ENCODE measurements at places on chromosomes 7 and 10.

- DNase-seq = no peak
These were observed 128.9 kb downstream of the ZNF438 start for GRCh38 chr10:30902621-30903396.

DNA sequence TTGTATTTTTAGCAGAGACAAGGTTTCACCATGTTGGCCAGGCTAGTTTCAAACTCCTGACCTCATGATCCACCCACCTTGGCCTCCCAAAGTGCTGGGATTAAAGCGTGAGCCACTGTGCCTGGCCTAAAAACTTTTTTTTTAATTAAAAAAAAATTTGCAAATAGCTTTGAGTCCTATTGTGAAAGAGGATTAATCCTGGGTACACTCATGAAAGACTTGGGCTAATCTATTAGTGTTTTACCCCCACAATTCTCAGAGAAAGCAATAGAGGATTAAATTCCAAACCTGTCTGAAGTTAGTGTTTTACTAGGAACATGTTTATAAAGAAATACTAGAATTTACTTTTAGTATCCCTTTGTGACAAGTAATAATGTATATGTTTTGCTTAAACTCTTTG, 76.9 kb upstream of the ITGB1 start:
- DNase-seq = no peak

- no peak for DNase-seq
These were observed 190.4 kb upstream of the PLXNA4 start for GRCh38 chr7:132766660-132767059.

DNA sequence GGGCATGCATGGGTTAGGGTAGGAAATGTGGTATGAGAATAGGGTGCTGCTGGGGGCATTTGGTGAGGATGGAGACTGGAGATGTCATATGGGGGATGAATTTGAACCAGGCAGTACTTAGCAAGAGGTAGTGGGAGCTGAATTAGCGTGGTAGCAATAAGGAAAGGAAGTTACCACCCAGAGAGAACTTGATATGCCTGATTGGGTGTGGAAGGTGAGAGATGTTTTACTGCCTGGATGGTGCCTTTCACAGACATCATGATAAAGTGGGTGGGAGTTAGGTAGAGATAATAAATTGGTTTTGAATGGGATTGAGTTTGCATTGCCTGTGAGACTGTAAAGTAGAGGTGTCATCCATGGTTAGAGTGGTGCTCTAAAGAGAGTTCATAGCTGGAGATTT, 46.7 kb downstream of the TRIM24 start:
- DNase-seq = no peak

DNA sequence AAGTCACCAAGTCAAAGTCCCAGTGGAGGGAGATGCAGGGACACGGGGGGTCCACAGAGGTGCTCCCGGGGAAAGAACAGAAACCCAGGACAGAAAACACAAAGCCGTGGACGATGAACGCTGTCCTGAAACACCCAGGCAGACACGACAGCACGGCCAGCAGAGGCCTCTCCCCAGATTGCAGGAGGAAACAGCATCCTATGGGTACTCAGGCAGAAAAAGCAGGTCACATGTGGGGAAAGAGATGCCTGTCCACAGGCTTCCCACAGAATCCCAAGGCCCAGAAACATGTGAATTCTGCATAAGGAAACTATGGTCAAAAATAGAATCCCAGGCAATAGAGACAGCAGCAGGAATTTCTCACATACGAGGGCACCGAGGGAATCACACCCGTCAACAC, 53.6 kb upstream of the ADGRA1 start:
- DNase-seq = no peak

DNA sequence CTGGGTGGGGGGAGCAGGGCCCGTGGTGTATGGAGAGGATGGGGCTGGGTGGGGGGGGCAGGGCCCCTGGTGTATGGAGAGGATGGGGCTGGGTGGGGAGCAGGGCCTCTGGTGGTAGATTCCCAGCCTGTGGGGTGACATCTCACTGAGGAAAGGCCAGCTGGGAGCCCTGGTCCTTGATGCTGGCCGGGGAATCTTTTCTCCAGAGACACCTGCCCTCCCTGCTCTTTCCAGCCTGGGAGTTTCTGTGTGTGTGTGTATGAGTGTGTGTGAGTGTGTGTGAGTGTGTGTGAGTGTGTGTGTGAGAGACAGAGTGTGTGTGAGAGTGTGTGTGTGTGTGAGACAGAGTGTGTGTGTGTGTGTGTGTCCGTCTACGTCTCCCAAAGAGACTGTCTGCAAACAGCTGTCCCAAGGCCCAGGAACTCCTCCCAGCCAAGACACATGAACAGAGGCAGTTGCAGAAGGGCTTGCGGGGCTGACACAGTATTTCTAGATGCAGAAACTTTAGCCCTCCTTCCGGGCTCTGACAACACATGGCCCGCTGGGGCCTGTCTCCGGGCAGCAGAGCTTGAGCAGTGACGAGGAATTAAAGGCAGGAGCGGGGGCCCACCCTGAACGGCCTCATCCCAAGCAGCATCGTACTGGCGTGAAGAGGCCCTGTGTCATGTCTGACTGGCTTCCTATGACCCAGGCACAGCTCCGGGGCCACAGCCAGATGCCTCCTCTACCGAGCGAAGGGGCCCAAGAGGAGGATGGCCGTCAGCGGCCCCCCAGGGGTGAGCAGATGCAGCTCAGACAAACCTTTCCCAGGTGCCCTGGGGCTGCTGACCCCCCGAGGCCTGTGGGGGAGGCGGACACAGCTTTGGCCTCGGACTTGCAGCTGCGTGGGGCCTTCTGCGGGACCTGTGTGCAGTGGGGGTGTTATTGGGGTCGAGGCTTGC, 24.3 kb downstream of the FAM20C start:
- no peak for DNase-seq

DNA sequence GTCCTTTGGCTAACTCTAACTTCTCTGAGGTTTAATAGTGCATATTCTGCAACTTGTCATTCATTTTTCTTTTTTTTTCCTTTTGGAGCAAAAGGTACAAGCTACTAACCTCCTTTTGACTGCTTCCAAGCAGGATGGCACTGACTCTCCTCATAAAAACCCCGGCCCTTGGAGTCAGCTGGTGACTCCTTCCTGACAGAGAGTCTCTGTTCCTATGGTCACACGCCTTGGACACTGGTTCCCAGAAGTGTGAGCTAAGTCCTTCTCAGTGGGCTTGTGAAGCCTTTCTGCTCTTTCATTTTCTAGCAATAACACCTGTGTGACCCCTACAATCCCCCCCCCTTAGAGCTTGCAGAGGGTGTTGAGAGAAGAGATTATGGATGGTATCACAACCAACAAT, 21.7 kb downstream of the DOCK4 start:
- no peak for DNase-seq

GRCh38 chr7:148774471-148774870, 75.8 kb downstream of the CUL1 start:
- DNase-seq = no peak

GRCh38 chr10:23111517-23112286, 16.3 kb downstream of the MSRB2 start:
- no peak for DNase-seq

DNA sequence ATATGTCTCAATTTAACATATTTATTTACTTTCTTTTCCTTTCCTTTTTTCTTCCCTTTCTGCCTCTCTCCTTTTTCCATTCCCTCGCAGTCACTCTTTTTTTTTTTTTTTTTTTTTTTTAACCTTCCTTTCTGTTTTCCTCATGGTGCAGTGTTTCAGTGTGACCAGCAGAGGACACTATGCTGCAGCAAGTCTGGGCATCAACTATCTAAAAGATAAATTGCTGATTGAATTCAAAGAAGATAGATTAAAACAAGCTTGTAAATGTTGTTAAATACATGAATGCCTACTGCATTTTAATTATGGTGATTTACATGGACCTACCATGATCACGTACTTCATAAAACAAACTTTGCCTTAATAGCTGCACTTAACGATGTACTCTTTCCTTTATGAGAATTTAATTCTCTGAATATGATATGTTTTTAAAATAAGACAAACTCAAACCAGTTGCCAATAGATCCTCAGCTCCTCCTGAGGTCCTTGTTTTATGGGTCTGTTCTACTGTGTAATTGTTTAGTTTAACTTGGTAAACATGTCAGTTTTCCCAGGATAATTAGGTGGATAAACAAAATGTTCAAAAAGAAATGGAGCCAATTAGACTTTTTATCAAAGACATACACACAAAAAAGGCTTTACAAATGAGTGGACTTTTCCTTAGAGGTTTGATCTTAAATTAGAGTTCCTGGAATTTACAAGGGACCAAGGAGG, 101.0 kb upstream of the AGR3 start:
- peak; percentile 53 for DNase-seq

GRCh38 chr10:49207936-49208487, 19.8 kb upstream of the TMEM273 start:
- no peak for DNase-seq

DNA sequence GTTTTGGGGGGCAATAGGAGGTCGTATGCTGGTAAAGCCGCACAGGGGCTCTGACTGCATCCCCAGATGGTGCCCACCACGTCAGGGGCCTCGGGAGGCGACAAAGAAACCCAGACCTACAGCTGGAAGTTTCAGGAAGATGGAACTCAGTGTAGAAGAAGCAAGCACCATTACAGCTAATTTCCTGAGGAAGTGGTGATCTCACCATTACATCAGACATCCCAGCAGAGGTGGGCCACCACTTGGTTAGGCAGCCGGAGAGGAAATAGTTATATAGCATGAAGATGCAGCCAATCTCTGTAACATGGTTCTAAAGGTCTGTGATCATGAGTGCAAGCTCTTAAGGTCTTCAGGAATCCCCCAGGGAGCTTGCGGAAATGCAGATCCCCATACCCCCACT, 127.3 kb upstream of the PCBD1 start:
- DNase-seq = peak; percentile 38

- peak; percentile 73 for DNase-seq
These were observed 1.3 kb downstream of the ABCB1 start for GRCh38 chr7:87599336-87599735.

- DNase-seq = no peak
These were observed 182.8 kb upstream of the CHRM2 start for GRCh38 chr7:136685501-136686173.

DNA sequence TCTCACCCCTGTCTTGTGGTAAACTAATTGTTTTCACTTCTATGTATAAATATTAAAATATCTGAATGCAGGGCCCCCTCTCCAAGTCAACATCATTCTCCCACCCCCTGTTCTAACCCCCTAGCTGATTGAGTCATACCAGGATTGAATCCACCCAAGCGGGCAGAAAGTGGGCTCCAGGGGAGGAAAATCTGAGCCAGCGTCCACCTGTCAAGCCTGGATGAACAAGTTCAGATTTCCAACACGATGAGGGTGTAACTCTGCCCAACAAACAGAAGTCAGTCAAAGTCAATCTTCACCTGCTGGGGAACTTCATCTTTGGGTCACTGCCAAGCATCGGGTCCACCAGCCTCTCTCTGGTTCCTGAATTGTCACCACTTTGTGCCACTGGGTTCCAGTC, 162.9 kb upstream of the CELF2 start:
- DNase-seq = no peak

DNA sequence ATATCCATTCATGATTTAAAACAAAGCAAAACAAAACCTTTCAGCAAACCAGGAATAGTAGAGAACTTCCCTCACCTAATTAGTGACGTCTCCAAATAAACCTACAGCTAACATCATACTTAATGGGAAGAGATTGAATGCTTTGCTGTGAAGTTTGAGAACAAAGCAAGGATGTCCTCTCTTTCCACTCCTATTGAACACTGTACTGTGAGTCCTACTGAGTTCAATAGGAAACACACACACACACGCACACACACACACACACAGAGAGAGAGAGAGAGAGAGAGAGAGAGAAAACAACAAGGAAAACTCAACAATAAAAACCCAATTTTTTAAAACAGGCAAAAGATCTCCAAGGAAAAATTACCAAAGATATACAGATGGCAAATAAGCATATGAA, 32.3 kb downstream of the PODXL start:
- DNase-seq = no peak

DNA sequence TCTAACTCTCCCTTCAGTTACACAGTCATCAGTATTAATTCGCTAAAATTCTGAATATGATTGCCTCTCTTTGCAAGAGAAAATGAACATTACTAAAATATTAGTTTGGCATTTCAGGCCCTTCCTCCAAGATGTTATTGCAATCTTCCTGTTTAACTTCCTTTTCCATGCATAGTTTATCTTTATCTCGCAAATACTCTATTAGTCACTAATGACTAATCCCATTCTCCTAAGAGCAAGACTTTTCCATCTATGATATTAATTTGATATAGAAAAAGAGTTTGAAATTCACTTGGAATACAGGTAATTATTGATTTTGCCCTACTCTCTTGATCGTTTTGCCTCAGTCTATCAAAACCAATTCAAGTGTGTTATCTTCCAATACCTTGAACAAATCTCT, 41.8 kb upstream of the SEMA3A start:
- peak; percentile 45 for DNase-seq

- no peak for DNase-seq
These were observed 69.2 kb upstream of the ADGRA1 start for GRCh38 chr10:133018491-133018890.

DNA sequence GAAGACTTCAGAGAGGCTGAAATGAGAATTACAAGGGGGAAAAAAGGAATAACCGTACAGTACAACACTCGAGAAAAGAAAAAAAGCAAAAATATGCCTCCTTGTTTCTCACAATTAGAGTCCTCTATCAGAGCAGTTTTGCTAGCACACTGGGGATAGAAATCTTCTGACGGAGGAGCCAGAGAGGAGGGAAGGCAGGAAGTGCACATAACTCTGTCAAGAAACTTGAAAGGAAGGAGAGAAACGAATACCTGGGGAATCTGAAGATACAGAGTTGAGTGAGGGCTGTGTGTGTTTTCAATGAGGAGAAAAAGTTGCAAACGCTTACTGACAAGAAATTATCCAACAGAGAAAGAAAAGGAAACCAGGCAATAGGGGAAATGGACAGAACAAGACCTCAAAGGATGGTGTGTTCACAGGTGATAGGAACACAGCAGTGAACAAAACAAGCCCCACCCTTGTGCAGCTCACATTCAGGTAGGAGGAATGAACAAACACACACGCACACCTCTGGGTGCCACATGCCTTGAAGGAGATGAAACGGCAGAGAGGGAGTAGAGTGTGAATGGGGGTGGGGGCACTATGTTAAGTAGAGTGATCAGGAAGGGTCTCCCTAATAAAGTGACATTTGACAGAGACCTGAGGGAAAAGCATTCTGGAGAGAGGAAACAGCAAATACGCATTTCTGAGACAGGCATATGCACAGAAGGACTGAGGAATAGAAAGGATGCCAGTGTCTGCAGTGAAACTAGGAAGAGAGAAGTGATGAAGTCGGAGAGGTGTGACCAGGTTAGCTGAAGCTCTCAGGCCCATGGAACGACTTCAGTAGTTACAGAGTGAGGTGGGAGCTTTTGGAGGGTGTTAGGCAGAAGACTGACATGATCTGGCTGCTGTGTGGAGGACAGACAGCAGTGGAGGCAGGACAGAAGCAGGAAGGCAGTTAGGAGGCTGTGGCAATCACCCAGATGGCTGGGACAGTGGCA, 46.7 kb upstream of the SPOCK2 start:
- no peak for DNase-seq

DNA sequence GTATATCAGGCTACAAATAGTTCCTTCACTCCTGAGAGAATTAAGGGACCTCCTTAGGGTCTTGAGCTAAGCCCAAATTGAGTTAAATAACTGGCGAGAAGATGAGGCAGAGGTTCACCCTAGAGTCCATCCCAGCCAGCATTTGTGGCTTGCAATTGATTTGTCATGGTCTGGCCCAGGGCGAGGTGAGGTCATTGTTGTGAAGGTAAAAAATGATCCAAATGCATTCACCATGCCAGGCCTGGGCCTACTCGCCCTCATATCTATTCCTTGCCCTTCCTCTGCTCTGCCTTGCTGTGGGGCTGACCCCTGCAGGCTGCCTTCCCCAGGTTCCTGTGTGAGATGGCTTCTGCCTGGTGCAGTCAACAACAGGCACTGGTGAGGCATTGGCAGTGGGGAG, 207.2 kb downstream of the ZNF365 start:
- DNase-seq = no peak

Data from suppressor macrophage treated with lipopolysaccharide for 4 hours (primary cell).